Fibroblast of skin of left quadriceps (primary cell): ENCODE measurements at places on chromosomes 11 and 22.

DNA sequence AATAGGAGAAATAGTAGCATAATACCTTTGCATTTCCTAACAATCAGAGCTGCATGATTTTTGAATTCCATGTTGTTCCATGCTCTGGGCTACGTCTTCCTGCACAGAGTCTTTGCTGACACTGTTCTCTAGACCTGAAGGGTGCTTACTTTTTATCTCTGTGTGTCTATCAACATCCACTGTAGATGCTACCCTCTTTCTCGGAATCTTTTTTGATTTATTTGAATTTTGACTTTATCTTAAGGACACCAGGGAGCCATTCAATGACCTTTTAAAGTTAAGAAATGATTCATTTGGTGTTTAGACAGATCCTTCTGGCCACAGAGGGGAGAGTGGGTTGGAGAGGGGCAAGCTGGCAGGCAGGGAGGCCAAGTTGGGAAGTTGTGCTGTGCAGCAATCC lies 90.1 kb downstream of the LDLRAD3 start:
- DNase-seq, result no peak

DNA sequence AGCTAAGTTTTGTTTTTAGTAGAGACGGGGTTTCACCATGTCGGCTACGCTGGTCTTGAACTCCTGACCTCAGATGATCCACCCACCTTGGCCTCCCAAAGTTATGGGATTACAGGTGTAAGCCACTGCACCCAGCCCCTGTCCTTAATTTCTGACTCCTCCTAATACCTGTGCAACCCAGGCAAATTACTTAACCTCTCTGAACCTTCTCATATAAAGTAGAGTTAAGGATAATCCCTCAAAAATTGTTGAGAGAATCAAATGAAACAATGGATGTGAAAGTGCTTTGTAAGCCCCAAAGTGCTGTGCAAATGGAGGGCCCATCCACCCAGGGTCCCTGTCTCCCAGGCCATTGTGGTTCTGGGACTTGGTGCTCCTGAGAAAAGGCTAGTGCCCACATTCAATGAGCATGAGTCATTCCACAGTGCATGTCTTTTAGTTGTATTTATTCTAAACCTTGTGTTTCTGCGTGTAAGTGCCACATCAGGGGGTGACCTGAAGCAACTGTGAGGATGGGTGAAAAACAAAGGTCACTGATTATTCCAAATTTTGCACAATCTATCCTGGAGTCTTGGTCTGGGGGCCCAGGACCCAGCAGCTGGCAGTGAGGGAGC lies 61.4 kb upstream of the PTPRJ start:
- no peak for DNase-seq

GRCh38 chr11:65429724-65430405 lies 7.3 kb downstream of the NEAT1 start:
- no peak for DNase-seq

GRCh38 chr11:83147895-83148294 lies 9.0 kb upstream of the PCF11 start:
- no peak for DNase-seq

GRCh38 chr22:35299217-35299672 lies 449 bp upstream of the TOM1 start:
- no peak for DNase-seq

DNA sequence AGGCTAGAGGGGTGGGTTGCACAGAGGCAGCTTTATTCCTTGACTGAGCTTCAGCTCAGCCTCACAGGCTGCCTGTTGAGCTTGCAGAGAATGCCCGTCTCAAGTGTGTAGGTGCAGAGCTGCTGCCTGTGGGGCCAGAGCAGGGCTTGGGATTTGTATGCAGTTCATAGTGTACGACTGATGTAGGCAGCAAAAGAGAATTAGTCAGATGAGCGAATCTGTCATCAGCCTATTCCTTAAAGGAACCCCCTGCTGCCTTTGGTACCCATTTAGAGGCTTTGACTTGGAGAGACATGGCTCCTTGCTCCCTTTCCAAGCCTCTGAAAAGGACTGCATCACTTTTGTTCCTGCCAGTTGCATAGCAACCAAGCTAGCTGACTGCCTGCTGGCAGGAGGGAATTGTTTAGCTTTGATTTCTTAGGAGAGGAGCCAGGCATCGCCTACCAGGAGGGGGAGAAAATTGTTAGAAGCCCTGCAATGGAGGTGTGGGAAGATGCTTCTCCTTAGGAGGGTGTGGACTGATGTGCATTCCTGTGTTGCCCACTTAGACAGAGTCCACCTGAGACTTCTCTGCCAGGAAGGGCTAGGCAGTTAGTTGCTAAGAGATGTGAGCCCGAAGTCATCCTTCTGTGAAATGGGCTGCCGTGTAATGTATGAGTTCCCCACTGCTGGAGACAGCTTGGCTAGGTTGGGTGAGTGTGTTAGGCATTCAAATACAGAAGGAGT lies 10.9 kb downstream of the ACO2 start:
- DNase-seq, result no peak

DNA sequence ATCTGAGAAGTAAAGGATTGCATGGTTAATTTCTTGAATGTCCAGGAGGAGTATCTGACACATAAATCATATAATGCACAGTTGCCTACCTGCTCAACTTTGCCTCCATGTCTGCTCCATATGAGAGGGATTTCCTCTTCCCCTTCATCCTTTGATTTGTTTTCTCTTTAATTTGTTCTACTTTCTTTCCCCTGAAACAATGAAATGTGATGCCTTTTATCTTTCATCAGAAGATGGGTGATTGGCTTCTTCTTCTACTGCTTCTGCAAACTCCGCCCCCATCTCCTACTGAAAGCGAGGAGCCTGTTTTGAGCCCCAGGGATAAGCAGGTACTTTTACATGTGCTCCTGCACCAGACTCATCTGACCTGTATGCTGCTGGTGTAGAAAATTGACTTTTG lies 9.9 kb upstream of the ETS1 start:
- no peak for DNase-seq

GRCh38 chr11:113248702-113249490 lies 65.5 kb upstream of the TTC12 start:
- no peak for DNase-seq

GRCh38 chr11:121179306-121179705 lies 78.3 kb downstream of the TECTA start:
- DNase-seq, result no peak

- DNase-seq, result no peak
Measured at GRCh38 chr11:1231396-1232020, 8.6 kb downstream of the MUC5B start.

DNA sequence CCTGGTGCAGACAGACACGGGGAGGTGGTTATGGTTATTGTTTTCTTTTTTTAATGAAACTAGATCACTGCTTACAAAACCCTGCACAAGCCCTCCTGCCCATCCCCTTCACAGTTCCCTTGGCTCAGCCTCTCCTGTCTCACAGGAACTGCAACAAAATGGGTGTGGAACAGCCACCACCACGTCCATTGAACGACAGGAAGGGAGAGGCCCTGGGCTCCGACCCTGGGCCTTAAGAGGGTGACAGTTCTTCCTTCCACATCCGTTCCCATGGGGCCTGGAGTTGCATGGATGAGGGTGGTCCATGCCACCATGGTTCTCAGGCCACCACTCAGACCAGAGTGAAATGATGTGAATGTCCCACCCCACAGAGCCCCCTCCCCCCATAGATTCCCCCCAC lies 15.7 kb downstream of the PRPF19 start:
- no peak for DNase-seq

- no peak for DNase-seq
Measured at GRCh38 chr11:36155124-36155561, 134.1 kb downstream of the COMMD9 start.
